MG63 (cell line): ENCODE measurements at places on chromosomes 12 and 14.

DNA sequence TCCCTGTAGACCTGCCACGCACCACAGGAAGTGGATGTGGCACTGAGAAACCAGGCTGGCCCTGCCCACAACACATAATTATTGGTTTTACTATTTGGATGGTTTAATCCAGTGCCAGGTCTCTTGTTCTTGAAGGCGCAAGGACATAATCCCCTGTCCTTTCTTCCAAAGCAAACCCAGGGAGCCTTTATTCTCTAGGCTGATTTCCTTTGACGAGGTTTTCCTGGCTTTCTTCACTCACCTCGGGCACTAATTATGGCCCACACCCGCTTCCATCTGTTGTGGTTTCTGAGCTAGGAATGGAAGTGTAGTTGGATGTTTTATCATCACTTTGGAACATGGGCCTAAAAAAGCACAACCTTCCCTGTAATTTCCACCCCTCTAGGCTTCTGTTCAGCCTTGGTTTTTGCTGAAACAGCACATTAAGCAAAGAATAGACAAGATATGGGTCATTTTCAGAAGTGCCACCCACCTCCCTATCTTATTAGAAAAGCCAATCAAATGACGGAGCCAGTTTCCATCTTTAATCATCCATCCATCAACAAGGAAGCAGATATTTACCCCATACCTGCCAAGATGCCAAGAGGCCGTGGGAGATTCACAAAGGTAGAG lies 73.9 kb downstream of the PPP1R36 start:
- no peak for DNase-seq

GRCh38 chr12:96812153-96812552 lies 94.9 kb upstream of the NEDD1 start:
- no peak for DNase-seq

DNA sequence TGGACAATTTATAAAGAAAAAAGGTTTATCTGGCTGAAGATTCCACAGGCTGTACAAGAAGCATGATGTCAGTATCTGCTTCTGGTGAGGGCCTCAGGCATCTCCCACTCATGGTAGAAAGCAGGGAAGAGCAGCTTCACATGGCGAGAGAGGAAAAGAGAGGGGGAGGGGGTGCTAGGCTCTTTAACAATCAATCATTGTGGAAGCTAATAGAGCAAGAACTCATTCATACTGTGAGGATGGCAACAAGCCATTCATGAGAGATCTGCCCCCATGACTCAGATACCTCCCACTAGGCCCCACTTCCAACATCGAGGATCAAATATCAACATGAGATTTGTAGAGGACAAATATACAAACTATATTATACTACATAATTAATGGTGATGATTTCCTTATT lies 361.9 kb upstream of the FAR2 start:
- DNase-seq, result peak; percentile 12

DNA sequence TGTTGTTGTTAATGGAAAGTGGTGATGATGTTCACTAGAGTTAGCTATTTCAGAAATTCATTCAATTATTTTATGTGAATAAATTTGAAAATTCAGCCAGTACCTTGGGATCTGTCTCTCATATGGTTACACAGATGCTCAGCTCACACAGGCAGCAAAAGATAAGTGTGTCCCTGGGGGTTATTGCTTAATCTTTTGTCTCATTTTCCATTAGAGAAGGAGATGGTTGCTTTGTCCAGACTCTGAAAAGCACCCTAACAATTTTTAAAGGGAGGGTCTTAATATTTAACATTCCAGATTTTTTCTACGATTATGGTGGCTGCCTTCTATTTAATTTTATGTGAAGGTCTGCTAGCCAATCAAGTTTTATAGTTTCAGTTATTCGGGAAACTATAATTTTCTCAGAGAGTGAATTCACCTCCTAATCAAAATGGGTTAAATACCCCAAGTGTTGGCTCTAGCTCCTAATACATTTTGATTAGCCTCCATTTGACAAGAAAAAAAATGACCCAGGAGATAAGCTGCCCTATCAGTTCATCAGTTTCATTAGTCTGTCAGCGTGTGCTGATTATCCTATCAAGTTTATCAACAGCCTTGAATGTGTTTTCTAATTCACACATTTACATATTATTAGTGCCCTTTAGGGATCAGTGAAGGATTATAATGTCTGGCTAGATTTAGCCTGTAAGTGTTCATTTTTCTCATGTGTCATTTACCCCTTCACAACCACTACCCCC lies 282.1 kb downstream of the TMTC2 start:
- DNase-seq, result no peak

GRCh38 chr14:30355431-30355913 lies 203.5 kb upstream of the G2E3 start:
- no peak for DNase-seq

GRCh38 chr12:49962861-49963765 lies 1.4 kb downstream of the AQP5 start:
- DNase-seq, result peak; percentile 92

GRCh38 chr12:77795699-77796098 lies 35.0 kb upstream of the NAV3 start:
- no peak for DNase-seq

DNA sequence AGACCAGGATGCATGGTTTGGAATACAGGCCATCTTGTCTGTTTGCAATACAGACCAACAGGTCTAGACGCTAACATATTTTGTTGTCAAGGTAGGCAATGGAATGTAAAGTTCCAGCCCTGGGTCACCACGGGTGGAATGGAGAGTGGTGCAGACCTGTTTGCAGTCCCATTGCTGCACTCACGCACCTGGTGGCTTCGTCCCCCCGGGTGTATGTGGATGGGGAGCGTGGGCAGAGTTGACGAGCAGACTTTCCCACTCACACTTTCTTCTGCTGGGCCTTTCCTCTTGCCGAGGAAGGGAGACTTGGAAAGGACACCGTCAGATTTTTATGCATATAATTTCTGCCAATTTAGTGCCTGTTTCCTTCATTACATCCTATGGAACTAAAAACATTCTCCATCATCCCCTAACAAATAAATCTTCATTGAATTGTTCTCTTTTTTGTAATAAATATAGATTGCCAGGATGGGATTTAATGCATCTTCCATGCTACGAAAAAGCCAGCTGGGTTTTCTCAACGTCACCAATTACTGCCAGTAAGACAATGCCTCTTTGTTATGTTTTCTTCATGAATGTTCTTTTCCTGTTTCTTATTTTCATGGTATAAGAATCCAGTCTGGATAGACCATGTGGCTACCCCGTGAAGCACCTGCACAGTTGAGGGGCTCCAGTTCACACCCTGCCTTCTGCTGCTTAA lies 15.2 kb downstream of the DCAF4 start:
- no peak for DNase-seq

- no peak for DNase-seq
Observed at GRCh38 chr14:92247341-92247740, 75.6 kb upstream of the SLC24A4 start.

DNA sequence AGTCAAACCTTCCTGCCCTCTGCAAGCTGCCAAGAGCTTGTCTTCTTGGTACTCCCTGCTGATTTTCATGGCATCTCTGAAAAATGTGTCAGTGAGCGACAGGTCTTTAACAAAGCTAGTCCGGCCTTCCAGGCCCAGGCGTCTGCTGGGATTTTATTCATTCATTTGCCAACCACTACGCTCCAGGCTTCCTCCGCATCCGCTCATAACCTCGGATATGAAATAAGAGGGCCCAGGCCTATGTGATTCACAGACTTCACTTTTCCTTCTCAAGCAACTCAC lies 13.8 kb downstream of the TSPAN9 start:
- no peak for DNase-seq

DNA sequence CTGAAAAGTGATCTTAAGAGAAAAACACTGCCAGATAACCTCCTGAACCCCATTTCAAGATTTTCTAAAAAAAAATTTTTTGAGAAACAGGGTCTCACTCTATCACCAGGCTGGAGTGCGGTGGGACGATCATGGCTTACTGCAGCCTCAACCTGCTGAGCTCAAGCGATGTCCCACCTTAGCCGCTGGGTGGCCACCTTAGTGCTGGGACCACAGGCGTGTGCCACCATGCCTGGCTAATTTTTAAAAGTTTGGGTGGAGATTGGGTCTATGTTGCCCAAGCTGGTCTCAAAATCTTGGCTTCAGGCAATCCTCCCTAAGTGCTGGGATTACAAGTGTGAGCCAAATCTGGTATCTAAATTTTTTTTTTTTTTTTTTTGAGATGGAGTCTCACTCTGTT lies 3.4 kb downstream of the PNMA1 start:
- DNase-seq, result no peak

GRCh38 chr12:129049917-129050316 lies 196.6 kb downstream of the GLT1D1 start:
- no peak for DNase-seq

GRCh38 chr14:80110721-80111120 lies 100.6 kb downstream of the DIO2 start:
- DNase-seq, result no peak

DNA sequence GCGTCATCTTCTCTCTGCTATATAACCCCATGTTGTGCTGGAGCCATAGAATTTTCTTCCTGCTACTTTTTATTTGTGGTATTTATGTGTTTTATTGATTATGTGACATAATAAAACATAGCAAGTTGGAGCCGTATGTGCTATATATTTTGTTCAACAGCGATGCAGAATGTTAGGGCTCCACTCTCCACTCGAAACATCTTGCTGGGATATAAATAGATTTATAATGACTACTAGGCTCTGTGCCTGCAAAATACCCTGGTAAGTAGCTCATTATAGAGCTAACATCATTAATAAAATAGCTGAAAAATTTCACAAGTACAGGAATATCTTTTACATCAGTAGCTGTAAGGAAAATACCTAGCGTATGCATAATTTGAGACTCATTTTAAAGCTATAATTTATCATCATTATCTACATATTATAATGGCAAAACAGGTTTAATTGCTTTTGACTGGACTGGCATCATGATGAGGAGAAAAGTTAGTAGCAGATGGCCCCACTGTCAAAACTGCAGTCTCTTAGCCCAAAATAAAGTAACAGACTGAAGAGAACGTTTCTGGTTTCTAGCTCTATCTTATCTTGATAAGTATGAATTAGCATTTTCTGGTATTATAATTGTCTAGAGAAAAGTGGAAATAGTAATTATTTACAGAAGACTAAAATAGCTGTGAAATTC lies 263.0 kb downstream of the NEDD1 start:
- no peak for DNase-seq

DNA sequence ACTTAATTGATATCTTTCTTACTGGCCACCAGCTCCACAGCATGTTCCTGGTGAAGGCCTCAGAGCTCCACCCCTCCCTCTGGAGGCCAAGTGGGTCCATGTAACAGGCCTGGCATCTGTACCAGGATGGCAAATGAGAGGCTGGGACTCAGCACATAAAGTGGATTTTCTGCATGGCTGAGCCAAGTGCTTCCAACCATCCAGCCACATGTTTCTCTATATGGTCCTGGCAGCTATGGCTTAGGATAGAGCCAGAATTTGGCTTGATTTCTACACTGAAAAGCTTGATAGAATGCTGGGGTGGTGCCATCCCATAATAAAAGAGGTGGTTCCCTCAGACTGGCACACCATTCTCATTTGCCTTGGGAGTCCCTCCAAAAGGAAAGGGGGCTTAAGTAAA lies 94.1 kb downstream of the PAX9 start:
- DNase-seq, result peak; percentile 36

DNA sequence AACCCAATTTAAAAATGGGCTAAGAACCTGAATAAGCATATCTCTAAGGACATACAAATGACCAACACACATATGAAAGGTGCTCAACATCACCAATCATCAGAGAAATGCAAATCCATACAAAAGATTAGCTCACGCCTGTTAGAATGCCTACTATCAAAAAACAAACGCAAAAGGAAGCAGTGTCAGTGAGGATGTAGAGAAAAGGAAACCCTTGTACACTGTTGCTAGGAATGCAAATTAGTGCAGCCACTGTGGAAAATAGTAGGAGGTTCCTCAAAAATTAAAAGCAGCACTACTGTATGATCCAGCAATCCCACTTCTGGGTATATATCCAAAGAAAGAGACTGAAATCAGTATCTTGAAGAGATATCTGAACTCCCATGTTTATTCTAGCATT lies 133.0 kb downstream of the CPNE8 start:
- DNase-seq, result no peak

DNA sequence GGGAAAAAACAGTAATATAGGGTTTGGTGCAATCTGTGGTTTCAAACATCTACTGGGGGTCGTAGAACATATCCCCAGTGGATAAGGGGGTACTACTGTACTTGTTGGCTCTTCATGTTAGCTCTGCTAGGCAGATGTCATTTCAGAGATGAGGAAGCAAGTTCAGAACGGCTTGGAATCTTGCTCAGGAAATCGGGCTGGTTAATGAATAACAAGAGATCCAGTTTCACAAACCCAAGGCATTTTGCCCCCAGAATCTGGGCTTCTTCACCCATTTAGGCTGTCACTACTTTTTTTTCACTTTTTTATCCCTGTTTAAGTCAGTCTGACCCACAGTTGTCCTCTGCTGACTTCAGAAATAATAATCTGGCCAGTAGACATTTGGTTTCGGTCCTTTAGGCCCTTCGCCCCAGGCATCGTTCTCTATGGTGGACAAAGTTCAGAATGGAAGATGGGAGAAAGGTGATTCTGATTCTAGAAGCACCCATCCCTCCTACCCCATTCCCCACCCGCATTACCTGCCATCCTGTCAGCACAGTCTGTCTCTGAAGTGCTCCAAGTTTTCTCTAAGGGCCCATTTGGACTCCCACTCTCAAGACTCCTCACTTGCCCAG lies 4.5 kb downstream of the SUOX start:
- DNase-seq, result no peak

- DNase-seq, result peak; percentile 91
Observed at GRCh38 chr12:389142-390096, at the start of gene KDM5A. TSS of gene KDM5A (minus strand) at chr12:389320. CDS start at chr12:389091, 229 bp downstream.

DNA sequence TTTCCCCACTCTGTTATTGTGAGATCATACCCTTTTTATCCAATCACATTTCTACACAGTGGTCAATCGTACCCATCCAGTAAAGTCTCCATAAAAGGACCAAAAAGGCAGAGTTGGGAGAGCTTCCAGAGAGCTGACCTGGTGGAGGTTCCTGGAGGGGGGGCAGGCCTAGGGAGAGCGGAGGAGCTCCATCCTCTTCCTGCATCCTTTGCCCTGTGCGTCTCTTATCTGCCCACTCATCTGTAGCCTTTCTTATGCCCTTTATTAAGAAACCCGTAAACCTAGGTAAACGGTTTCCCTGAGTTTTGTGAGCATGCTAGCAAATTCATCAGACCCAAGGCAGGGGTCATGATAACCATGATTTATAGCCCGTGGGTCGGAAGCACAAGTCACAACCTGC lies 26.2 kb downstream of the EVL start:
- no peak for DNase-seq

DNA sequence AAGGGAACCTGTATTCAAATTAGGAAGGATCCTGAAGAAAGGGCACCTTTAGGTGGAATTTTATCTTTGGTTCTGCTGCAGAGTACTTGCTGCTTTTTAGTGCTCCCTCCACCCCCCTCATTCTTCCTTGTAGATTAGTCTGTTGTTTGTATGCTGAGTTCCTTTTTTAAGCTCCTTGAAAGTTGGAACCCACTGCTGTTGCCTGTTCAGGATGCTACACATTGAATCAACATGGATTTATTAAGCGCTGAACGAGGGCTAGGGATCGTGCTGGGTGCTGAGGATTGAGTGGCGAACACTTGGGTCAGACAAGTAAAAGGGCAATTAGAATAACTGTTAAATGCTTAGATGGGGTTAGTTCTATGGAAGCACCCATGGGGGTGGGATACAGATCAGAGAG lies 884 bp upstream of the AMN1 start:
- DNase-seq, result no peak
